Activated CD4-positive, alpha-beta T cell treated with anti-CD3 and anti-CD28 coated beads, Interleukin-2, amount 50 U/mL, for 16 hours (primary cell): ENCODE measurements at places on chromosomes 1 and 21.

- no peak for DNase-seq
Measured at GRCh38 chr1:171809834-171810233, 28.4 kb downstream of the METTL13 start.

- no peak for DNase-seq
Measured at GRCh38 chr1:172277275-172277674, 143.2 kb upstream of the C1orf105 start.

GRCh38 chr1:225882694-225883615 lies 775 bp upstream of the TMEM63A start:
- peak; percentile 32 for DNase-seq

DNA sequence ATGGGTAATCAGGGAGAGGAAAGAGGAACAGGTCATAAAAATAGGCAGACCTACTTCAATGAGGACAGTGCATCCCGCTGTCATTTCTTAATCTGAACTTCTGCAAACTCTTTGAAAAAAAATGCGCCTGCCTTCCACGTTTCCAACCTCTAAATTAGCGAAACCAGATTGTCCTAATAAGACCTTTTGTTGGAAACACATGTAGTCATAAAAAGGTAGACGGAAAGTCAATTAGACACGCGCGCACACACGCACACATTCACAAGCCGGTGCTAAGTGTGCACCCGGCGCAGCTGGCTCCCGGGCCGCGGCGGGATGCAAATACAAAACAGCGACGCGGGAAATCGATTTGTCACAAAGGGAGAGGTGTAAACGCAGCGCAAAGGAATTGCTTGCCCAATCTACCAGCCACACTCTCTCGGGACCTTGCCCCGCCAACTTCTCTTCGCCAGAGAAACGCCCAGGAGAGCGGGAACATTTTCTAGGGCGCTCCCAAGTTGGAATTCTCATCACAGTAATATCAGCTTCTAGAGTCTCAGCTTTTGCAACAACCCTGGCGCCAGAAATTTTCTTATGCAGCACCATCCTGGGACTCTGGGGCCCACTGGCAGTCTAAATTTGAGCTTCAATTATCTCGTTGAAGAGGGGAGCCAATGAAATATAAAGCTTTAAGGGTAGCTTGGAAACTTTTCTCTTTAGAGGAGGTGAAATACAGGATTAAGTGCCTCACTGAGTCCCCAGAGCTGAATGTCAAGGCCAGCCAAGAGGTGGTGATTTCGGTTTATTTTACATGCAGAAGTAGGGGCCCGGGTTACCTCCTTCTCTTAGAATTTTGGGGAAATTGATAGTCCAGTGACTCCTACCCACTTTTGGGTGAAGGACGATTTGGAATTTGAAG lies 4.5 kb downstream of the PRRX1 start:
- no peak for DNase-seq

GRCh38 chr1:167805041-167805556 lies 83.3 kb downstream of the MPZL1 start:
- peak; percentile 48 for DNase-seq

DNA sequence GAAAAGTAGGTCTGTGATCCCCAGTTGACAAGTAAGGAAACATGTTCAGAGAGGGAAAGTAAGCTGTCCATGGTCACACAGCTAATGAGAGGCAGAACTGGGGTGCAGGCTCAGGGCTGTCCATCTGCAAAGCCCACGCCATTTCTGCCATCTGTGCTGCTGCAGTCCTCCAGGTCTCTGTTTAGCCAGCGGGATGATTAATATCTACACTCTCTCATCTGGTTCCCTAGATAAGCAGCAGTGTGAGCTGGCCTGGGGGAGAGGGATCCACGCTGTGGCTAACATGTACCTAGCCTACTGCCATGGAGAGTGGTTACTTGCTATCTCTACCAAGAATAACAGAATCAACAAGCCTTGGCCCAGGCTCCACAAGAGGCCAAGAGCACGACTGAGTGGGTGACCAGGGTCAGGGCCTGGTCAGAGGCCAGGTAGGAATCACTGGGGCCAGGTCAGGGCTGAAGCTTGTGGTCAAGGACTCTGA lies 75.2 kb downstream of the TRABD2B start:
- DNase-seq: no peak

DNA sequence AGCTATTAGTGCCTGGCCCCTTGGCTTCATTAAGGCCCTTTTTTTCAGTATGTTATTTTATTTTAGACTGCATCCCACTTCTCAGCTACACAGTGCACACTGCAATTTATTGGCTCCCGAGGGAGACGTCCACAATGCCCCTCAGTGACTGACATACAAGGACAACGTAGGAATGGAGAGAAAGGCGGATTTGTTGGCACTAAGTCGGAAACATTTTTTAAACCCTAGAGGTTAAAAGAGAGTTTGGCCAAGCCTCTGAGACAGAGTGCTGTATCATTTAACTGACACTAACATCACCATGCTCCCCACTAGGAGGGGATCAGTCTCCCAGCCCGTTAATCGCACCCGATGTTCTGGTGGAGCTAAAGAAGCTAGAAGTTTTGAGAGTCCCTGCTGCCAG lies 45.7 kb upstream of the FOXD3 start:
- no peak for DNase-seq

DNA sequence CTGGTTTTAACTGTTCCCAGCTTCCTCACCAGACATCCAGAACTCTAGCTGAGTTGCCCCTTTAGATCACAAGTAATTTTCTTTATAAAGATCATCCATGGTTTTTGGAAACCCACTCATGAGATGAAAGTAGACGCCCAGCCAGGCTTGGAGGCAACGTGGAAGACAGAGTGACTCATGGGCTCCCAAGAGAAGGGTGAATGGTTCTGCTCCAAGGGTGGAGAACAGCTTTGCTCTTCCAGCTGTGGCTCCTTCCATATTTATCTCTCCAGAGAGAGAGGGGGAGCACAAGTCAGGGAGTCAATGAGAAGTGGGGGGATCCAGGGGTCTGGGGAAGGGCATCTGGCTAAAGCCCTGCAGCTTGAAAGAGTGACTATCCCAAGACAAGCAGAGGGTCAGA lies 13.8 kb downstream of the FAM78B start:
- DNase-seq: no peak

GRCh38 chr1:172357753-172358385 lies 62.6 kb upstream of the C1orf105 start:
- no peak for DNase-seq

GRCh38 chr1:205824180-205824579 lies 11.2 kb upstream of the SLC41A1 start:
- DNase-seq: peak; percentile 61

DNA sequence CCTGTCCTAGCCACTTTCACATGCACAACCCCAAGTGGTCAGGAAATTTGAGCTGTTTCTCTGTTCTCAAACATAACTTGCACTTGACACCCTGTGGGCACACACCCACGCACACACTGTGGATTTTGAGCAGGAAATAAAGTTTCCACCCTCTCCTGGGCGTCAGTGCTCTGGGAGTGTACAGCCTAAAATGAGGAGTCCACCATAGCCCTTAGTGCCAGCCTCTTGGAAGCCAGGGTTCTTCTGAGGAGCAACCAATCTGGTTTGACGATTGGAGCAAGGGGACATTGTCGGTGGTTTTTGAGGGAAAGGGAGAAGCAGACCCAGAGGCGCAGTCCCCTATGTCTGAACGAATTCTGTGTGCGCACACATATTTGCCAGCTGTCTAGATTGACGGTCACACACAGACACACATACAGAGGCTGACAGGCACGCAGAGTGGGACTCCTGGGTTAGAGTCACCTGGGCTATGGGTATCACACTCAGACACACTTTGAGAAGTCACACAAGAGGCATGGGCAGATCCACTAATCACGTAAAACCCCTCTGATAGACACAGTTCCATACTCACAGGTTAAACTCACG lies 2.7 kb downstream of the DMBX1 start:
- no peak for DNase-seq

- DNase-seq: peak; percentile 6
Measured at GRCh38 chr21:30044447-30045064, 104.8 kb upstream of the GRIK1 start.

DNA sequence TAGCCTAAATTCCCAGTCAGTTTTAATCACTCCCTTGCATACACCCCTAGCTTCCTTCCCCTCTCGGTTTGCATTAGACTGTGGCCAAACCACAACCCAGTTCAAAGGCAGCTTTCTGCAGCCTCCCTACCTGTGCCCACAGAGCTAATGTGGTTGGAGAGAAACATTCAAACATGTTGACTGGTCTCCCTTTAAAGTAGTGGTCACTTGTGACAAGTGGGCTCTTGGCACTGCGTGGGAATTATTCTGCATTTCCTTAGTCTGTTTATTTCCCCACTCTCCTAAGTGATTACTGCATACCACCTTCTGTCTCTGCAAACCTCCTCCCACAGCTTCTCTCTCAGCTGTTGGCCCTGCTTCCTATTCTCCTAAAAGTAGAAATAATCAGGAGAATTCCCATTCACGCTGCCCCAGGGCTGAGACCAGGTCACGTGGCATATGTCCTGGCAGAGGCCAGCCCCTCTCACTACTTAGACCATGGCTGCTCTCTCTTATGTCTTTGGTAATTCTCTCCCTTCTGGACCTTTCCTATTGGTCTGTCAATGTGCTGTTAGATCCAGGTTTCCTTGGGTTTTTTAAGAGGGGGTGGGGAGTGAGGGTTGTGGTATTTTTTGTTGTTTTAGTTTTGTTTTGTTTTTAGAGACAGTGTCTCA lies 38.4 kb upstream of the CD101 start:
- DNase-seq: no peak

- DNase-seq: no peak
Measured at GRCh38 chr1:68121536-68121935, 71.1 kb upstream of the DIRAS3 start.

DNA sequence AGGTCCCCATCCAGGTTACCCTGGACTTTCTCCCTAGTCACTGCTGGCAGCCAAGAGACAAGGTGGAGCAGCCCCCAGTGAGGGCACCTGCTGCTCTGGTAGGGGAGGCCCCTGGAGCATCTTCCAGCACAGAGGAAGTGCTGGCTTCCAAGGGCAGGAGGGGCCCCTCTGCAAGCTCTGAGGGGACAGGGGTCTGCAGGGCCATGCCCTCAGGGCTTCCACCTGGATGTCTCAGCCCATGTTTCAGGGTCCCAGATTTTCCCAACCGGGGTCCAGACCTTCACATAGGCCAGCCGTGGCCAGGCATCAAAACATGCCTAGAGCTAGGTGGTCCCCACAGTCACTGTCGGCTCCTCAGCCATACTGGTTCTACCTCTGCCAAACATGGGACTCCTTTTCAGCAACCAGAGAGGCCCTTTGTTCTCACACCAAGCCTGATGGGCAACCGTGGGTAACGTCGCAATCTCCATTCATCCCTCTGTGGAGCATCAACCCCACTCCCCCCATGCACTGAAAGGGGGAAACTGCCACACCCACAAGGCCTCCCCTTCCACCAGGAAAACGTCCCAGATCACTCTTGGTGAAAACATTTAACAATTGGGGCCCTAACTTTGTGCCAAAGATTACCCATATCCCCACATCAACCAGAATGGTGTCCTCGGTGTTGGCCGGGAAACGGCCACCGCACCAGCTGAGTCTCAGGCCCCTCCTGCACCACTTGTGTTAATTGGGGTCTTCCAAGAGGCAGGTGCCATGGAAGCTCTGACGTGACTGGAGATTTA lies 1.9 kb upstream of the COL6A2 start:
- DNase-seq: no peak

DNA sequence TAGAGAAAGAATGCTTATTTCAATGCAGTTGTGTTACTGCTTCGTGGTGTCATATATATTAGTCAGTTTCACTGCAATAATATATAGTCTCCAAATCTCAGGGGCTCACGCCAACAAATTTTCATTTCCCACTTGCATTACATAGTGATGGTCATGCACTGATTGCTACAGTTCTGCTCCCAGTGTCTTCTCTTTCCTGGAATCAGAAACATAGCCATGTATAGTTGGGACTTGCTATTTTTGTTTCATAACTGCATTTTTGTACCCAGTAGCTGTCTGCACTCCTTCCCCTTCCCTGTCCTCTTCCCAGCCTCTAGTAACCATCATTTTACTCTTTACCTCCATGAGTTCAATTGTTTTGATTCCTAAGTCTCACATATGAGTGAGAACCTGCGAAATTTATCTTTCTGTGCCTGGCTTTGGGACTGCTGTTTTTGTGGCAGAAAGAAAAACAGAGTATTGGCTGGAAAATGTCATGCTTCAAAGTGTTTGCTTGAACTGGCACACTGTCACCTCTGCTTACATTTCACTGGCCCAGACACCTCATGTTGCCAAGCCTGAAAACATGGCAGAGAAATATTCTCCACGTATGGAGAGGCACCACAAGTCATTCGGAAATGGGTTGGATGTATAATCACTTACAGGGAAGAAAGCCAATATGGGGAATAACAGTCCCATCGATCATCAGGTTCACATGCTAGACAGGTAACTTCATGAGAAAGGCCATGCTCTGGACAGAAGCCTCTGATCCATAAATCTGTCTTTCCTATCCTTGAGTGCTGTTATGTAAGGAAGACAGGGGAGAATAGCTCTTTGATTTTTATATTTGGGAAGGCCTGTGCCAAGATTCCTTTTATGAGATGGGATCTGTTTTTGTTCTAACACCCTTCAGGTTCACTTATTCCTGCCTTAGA lies 60.4 kb upstream of the BACH1 start:
- DNase-seq: no peak
